ENCODE measurements at places on chromosomes 16 and 17. TPM values are rescaled to one million over a fixed set of nuclear protein-coding genes. Genes with fewer than 3 reads are reported as not detected.
A peak's percentile ranks its signal among the peaks of the same experiment; 100 is the strongest.

GRCh38 chr16:69193855-69194254 is 6.9 kb downstream of the SNTB2 start:
- no peak for DNase-seq

DNA sequence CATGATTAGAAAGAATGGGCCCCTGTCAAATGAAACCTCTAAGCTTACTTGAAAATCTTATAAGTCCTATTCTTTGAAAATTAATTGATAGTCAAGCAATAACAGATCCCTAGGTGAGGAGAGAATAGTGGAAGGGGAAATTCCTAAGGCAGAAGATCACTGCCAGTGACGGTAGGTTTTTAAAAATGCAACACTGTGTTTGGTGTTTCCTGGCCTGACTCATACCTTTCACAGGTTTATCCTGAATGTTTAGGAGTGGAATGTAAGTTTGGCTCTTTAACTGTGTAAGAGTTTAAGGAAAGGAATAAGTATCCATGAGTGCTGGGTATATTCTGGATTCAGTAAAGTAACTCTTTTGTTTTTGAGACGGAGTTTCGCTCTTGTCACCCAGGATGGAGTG is 23.8 kb downstream of the HAPSTR1 start:
- no peak for DNase-seq

DNA sequence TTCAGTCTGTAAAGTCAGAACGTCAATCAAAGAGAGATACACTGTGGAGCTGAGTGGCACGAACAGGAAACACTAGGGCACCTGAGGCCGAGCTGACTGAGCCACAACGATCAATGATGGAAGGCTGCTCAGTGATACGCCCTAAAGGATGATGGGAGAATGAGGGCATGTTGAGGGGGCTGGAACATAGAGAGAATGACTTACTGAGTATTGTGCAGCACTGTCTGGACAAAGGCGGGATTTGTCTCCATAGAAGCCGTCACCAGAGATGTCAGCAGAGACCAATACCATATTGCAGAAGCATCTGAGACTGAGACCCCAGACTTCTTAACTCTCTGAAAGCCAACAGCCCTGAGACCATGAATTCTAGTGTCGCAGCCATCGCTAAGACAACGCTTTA is 33.4 kb downstream of the ZZEF1 start:
- no peak for DNase-seq

DNA sequence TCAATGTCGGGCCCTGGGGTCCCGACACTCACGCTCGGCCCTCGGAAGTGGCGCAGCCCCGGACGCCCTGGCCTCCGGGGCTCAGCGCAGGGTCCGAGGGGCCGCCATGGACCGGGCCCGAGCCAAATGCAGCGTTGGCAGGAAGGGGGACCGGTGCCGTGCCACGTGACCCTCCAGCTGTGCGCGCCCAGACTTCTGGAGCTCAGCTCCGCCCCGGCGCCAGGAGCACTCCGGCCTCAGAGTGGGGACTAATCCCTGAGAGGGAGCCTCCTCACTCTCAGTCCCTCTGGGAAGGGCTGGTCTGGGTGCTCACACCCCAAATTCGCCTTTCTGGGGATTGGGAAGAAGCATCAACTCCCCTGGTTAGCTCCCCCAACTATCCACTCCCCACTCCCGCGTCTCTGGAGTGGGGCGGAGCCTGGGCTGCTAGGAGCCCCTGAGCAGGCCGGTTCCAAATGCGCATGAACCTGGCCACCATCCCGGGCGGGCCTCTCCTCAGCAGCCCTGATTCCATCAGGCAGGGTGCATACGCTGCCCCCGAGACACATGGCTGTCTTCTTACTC is at the start of gene B3GNT9:
Gene B3GNT9, minus strand, starts transcription at position 166 of the 564 bp plus-strand sequence. CDS start 513 bp downstream, outside the sequence.
- DNase-seq = peak; percentile 47

DNA sequence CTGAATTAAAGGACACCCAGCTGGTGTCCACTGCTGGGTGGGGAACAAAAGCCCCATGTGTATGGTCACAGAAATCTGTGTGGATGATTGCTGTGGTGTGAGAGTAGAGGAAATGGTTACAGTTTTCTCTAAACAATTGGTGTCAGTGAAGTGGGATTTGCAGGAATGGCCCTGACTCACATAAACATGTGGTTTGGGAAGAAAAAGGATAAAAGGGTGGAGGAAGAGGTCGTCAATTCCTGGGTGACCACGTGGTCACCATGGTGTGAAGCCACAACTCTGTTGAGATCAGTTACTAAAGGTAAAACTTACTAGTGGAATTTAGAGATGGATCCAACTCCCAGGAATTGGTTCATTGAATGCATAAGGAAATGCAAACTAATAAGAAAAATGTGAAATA is 3.6 kb upstream of the TUBG2 start:
- DNase-seq = no peak

- DNase-seq = no peak
Measured at GRCh38 chr17:77898521-77899434, 59.7 kb upstream of the TNRC6C start.

DNA sequence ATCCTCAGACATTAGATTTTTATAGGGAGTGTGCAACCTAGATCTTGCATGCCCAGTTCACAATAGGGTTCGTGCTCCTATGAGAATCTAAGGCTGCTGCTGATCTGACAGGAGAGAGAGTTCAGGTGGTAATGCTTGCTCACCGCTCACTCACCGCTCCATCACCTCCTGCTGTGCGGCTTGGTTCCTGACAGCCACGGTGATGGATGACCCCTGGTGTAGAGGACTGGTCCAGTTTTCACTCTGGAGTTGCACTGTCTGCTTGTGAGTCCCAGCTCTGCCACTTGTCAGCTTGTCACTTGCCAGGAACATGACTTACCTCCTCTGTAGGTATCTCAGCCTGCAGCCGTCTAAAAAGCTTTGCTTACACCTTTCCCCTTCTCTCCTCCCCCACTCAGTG is 214.6 kb downstream of the SNX29 start:
- DNase-seq = no peak

DNA sequence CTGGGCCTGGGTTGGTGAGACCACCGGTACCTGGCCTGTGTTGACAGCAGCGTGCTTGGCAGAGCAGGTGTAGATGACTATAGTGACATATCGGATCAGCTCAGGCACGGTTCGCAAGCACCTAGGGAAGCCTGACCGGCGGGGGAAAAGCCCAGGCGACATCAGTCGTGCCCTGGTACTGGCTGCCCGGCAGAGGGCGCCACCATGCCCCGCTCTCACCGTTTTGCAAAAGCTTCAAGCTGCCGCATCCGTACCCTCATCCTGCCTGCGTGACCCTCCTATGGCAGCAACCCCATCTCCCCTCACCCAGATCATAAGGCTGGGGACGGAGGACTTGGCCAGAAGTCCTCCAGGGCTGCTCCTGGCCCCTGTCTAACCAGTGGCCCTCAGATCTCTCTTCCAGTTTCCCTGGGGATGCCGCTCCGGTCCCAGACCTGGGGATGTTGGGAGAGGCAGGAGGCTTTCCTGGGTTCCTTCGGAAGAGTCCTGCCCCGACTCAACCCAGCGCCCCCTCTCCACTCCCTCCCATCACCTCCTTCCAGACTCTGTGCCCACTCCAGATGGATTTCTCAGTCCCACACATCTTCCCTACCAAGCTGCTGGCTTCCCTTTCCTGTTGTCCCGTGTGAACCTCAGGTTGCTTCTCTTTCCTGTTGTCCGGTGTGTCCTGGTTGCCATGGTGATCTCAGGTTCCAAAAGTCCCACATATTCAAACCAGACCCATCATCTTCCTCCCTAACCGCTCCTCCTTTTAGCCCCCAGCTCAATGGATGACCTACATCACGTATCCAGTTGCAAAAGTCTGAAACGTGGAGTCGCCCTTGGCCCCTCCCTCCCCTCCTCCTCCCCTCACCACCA is 13.7 kb downstream of the ALOX12B start:
- DNase-seq = peak; percentile 77

DNA sequence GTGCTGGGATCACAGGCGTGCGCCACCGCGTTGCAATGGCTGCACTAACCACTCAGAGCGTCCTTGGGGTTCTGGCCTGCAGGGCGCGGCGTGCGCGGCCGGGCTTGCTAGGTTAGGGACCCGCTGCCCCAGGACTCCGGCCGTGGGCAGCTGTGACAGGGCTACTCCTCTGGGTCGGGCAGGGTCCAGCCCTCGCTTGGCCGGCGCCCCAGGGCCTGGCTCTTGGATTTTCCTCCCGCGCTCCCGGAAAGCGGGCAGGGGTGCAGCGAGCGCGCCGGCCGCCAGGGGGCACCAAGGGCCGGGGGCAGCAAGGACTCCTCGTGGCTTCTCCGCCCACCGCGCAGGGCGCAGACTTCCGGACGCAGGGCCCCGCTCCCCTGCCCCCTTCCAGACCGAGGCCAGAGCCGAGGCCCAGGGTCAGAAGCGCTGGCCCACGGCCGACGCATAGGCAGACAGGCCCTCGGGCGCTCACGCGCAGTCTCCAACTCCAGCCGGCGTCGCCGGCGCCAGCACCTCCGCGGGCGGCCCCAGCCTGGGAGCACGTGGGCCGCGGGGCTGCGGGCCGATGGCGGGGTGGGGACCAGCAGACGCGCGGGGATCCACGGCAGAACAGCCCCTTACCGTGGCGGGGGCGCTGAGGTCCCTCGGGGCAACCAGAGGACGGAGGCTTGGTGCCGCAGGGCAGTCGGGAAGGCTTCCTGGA is 355 bp downstream of the TLE7 start:
- no peak for DNase-seq

- no peak for DNase-seq
Measured at GRCh38 chr16:86665929-86666328, 87.6 kb downstream of the FOXL1 start.

DNA sequence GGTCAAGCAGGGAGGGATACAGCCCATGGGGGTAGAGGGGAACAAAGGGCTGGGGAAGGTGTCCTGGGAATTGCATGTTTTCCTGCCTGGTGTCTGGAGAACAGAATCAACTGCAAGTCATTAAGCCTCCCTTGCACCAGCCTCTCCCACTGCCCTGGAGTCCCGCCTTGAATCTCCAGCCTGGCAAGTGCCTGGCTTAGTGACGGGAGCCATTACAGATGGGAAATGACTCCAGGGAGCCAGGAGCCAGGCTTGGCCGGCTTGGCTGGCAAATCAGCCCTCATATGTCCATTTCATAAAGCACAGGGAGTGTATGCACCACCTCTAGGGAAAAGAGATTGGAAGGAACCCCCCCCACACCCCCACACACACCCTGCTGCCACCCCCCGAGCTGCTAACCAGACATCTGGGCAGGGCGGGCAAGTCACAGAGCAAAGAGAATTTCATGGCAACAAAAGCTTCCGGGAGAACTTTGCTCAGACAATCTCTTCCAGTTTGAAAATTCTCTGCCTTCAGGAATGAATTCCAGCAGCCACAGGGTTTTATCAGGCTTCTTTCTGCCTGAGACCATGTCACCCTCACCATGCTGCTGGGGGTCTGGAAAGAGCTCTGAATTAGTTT is 127.7 kb downstream of the NTN1 start:
- no peak for DNase-seq

DNA sequence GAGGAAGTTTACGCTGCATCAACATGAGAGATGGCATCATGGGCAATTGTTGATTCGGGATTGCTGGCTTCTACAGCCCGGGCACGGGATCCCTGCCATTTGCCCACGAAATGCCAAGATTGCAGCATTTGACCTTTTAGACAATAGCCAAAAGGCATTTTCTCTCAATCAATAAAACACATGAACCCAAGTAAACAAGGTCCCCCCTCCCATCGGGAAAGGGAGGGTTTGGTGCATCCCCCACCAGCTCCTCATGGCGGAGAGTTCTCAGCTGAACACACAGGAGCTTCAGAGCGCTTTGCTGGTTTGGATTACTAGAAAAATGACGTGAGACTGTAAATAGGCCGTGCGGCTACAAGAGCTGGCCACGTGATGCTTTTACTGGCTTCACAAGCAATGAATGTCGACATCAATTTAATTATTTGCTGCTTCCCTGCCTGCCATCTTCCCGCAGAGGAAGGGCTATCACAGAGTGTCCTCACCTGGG is 147.6 kb downstream of the C16orf95 start:
- no peak for DNase-seq

- DNase-seq = no peak
Measured at GRCh38 chr16:83629836-83630235, 177.9 kb upstream of the HSBP1 start.

DNA sequence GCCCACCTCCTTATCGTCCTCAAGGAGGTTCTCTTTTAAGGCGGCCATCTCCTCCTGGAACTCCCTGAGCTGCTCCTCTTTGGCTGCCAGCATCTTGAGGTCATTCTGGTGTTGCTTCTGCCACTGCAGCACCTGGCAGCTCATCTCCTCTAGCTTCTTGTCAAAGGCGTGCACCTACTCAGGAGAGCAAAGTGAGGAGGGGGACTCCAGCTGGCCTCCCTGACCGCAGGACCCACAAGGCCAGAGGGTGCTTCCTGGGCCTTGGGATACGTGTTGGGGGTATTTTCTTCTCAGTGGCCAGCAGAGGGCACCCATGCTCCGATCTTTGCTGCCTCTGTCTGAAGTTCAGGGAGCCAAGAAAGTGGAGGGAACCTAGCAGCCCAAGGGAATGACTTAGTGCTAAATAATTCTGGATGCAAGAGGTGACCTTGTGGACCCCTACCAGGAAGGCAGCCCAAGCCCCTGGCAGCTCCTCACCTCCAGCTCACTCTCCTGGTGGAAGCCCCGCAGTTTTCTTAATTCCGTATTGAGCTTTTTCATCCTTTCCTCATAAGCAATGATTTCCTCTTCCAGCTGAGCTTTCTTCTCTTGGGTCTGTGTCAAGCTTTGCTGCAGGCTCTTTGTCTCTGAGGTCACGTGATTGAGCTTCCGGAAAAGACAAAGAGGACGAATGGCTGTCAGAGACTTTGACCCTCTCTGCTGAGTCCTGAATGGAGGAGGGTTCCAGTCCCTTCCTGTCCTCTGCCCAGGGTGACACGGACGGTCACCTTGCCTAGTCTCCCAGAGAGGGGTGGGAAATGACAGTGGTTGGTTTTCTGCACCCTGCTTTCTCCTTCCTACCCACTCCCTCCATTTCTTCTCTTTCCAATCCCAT is 31.4 kb downstream of the DHX38 start:
- DNase-seq = peak; percentile 59

- DNase-seq = no peak
Measured at GRCh38 chr16:78390508-78391324, 291.3 kb downstream of the WWOX start.

GRCh38 chr17:15048933-15049794 is 216.0 kb downstream of the PMP22 start:
- no peak for DNase-seq

Gene HBQ1
- not detected for polyA plus RNA-seq

Gene PRKCB
- 46.5 TPM for polyA plus RNA-seq

Gene ABCC12
- not detected for polyA plus RNA-seq

Gene UBE2I
- polyA plus RNA-seq = 100 TPM

Gene OTOA
- not detected for polyA plus RNA-seq

Gene MRM1
- polyA plus RNA-seq = 1.7 TPM

Gene TLCD3B
- not detected for polyA plus RNA-seq

Gene CCL7
- polyA plus RNA-seq = not detected

Gene ANKRD40CL
- polyA plus RNA-seq = not detected

Gene WNT3
- polyA plus RNA-seq = not detected
